ENCODE measurements at places on chromosomes 11 and 22. TPM values are rescaled to one million over a fixed set of nuclear protein-coding genes. Genes with fewer than 3 reads are reported as not detected.

The CDKN1C gene
- total RNA-seq, result 0.71 TPM

The OR8G1 gene
- total RNA-seq, result not detected

The CRYBA4 gene
- not detected for total RNA-seq

The MEI1 gene
- 13.4 TPM for total RNA-seq

The IFT27 gene
- 19.5 TPM for total RNA-seq

The NLRP14 gene
- total RNA-seq, result not detected

The OR2AG2 gene
- total RNA-seq, result not detected

The GGT5 gene
- total RNA-seq, result not detected

The DRD4 gene
- 0.13 TPM for total RNA-seq

The ANO1 gene
- total RNA-seq, result 0.16 TPM

The ACTN3 gene
- 0.18 TPM for total RNA-seq

The ZC3H12C gene
- total RNA-seq, result 1.3 TPM

DNA sequence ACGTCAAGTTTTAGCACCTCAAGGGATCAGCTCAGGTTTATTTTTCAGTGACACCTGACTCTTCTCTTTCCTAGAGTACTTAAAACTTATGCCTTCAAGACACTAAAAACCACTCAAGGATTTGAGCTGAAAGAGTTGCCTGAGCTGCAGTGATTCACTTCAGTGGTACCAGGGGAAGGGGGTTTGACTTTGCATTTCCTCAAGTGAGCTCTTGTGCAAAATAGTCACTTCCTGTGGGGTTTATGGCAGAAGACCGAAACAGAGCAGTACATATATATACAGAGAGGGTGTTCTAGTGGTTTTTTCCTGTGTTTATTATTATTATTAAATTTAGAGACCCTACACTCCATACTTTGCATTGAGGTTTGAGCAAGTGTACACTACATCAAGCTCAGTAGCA, 60.7 kb downstream of the DBX1 start:
- DNase-seq, result no peak

- no peak for DNase-seq
Measured at GRCh38 chr11:89516496-89516895, 25.3 kb upstream of the NOX4 start.

GRCh38 chr11:63572026-63572688, 9.0 kb upstream of the PLAAT2 start:
- no peak for DNase-seq

GRCh38 chr11:115439385-115439784, 64.8 kb downstream of the CADM1 start:
- DNase-seq, result no peak

- no peak for DNase-seq
Measured at GRCh38 chr22:25027959-25028840, 75.7 kb downstream of the KIAA1671 start.

DNA sequence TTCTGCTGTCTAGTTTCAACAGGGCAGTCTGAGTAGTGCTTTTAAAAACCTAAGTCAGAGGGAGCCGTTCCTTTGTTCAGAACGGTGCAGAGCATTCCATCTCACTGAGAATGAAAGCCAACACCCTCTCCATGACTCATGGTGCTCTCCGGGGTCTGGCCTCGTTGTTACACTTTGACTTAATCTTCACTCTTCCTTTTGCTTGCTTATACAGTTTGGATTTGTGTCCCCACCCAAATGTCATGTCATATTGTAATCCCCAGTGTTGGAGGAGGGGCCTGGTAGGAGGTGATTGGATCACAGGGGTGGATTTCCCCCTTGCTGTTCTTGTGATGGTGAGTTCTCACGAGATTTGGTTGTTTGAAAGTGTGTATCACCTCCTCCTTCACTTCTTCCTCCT, 292.2 kb downstream of the ST3GAL4 start:
- no peak for DNase-seq

DNA sequence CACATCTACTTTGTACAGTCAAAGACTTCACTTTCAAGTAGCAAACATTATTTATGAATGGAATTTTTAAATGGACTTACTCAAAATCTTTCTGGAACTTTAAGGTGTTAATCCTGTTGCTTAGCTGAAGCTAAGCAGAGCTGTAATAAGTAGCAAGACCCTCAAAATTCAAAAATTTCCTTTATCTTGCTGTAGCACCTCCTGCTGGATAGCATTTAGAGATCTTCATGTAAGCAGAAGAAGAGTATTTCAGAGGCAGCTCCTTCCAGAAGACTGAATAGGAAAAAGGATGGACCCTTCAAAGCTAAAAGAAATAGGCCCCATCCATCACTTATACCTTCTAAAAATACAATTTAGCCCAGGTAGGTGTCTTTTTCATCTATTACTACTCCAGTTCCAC, 3.4 kb downstream of the PHF21A start:
- no peak for DNase-seq

DNA sequence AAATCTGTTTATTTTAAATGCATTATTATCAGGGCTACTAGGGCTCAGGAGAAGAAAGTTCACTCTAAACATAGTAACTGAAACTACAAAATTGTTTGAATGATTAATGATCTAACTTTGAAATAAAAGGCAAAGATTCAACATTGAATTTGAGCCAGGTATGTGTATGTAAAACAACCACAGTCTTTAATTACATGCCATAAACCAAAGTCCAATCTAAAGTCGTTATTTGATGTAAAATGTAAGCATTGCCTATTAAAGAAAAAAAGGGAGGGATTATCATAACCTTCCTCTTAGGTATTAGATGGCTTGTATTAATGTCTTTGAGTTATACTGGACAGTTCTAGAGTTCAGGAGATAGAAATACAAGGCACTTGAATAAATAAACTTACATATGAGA, 25.2 kb upstream of the PANX1 start:
- DNase-seq, result no peak

DNA sequence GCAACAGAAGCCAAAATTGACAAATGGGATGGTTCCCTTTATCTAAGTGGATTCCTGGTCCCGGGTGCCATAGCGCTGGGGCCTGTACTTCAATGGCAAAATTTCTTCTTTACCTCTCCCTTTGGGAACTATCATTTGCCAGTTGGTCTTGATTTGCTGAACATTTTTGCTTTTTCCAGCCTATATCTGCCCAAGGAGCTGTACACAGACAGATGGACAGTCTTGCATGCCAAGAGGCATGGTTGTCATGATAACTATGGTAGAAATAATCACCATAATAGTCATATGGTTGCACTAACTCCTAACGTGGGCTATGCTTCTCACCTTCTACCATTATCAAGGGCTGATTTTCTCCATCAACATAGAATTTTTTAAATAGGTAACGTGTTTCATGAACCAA, 1030.9 kb downstream of the OPCML start:
- no peak for DNase-seq

- no peak for DNase-seq
Measured at GRCh38 chr11:4068962-4069361, 25.6 kb upstream of the RRM1 start.

DNA sequence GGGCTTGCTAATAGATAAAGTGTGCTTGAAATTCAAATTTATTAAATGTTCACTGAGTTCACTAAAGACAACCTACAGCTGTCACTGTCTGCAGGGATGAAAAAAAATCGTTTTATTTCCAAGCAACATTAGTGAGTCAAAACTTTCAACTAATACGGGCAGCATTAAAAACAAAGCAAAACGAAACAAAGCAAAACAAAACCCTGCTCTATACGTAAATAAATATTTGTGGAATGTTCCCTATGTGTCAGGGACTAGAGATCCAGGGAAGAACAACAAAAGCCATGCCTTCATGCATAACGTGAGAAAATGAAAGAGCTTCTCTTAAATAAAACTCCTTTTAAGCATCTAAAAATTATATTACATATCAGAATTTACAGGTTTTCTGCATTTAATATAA, 553 bp downstream of the NAALAD2 start:
- no peak for DNase-seq

- DNase-seq, result no peak
Measured at GRCh38 chr11:75949023-75949672, 134.1 kb downstream of the UVRAG start.

DNA sequence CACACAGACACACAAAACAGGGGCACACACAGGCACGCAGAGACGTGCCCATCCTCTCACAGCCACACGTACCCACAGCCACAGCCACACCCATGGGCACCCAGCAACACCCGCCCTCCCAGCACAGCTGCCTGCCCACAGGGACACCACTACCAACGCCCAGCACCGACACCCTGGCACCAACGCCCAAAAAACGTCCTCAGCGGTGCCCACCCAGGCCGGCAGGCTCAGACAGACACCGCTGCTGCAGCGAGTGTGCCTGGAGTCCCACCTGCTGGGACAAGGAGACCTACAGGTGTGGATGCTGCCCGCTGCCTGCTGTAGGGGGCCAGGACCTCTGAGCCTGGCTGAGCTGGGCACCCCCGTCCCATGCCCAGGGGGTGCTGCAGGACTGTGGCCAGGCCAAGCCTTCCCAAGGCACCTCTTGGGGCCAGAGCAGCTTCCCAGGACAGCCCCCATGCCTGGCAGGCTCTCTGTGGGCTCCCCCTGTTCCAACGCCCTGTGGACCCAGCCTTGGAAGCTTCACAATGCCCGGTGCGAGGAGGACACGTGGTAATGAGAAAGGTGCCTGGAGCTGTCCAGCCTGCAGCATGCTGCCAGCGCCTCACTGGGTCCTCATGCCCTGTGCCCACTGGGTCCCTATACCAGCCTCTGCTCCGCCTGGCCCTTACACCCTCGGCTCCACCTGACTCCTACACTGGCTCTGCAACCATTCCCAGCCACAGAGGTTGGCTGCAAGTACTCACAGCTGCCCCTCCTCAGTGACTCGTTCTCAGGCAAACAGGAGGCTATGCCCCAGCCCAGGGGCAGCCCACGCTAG, 45.8 kb upstream of the TH start:
- peak; percentile 4 for DNase-seq

- no peak for DNase-seq
Measured at GRCh38 chr11:73429121-73429750, 53.0 kb downstream of the RELT start.

- DNase-seq, result no peak
Measured at GRCh38 chr11:132445859-132446291, 1075.5 kb downstream of the NTM start.

DNA sequence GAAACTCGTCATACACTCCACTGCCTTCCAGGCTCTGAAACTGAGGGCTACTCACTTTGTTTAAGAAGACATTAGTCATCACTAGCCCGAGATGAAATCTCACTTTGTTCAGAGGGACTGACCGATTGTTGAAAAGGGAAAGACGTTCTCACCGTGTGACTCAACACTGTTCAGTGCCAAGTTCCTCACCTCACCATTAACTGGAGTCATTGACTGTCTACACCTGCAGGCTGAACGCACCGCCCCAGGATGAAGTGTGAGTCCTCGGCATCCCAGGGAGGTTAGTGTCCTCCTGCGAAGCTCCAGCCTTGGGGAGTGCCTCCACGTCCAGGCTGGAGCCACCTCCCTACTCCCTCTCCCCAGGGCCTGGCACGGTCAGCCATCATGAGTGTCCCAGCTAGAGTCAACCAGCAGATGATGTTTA, 30.4 kb downstream of the FADD start:
- no peak for DNase-seq

GRCh38 chr22:24772493-24773220, 1.9 kb downstream of the PIWIL3 start:
- no peak for DNase-seq

DNA sequence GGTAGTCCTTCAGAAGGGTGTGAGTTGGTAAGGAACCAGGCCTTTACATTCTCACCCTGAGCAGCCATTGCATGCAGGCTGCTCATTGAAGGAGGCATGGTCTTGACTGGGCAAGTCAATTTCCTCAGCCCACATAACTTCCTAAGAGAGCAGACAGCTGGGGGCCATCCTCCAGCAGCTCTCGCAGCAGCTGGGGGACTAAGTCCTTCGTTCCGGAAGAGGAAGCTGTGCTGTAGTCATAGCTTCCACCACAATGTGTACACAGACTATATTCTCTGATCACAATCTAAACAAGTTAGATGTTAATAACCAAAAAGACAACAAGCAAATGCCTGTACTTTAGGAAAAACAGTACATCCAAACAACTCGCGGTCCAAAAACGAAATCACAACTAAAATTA, 30.1 kb upstream of the MPPED1 start:
- no peak for DNase-seq

- DNase-seq, result peak; percentile 13
Measured at GRCh38 chr11:110711776-110712658, at the start of gene ARHGAP20. ARHGAP20 (minus strand) TSS chr11:110712437; CDS start chr11:110712231, 206 bp downstream.

GRCh38 chr11:9385327-9385899, 961 bp downstream of the IPO7 start:
- no peak for DNase-seq

- no peak for DNase-seq
Measured at GRCh38 chr22:46172522-46173110, 22.3 kb downstream of the PPARA start.

Data from activated T-cell treated with anti-CD3 and anti-CD28 coated beads, Interleukin-2, amount 50 U/mL, for 4 hours (primary cell).